ENCODE measurements at places on chromosomes 7 and 10.

DNA sequence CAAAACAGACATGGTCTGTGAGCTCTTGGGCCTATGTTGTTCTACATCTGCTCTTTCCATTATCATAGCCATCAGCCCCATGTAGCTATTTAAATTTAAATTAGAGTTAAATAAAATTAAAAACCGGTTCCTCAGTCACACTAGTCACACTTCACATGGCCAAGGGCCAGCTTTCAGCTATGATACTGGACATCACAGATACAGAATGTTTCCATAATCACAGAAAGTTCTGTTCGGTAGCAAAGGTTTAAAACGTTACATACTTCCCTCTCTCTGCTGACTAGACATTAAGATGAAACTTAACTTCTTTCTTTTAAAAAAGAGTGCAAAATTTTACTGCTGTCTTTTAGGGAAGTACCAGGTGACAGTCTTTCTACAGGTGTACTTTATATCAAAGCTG lies 43.0 kb downstream of the SRPK2 start:
- DNase-seq, result no peak

- no peak for DNase-seq
These were observed 42.9 kb downstream of the RGS10 start for GRCh38 chr10:119499677-119500002.

DNA sequence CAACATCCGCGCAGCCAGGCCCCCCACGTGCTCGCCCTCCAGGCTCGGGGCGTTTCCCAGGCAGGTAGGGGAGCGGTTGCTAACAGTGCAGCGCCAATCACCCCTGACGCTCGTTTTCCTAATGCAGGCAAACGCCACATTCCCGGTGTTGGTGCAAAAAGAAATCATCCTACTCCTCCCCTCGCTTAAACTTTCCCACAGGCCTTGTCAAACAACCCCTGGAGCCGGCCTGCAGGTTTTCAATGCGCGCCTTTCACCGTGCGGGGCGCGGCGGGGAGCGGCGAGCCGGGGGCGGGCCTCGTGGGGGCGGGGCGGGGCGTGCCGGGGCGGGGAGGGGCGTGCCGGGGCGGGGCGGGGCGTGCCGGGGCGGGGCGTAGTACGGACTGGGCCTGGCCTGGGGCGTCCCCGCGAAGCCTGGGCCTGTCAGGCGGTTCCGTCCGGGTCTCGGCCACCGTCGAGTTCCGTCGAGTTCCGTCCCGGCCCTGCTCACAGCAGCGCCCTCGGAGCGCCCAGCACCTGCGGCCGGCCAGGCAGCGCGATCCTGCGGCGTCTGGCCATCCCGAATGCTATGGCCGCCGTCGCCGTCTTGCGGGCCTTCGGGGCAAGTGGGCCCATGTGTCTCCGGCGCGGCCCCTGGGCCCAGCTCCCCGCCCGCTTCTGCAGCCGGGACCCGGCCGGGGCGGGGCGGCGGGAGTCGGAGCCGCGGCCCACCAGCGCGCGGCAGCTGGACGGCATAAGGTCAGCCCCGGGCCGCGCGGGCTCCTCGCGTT lies at the start of gene ECHDC3:
Gene ECHDC3 (plus strand): TSS at position 374 of the 770 bp plus-strand sequence. CDS start 195 bp downstream, at position 569.
- DNase-seq, result peak; percentile 88

DNA sequence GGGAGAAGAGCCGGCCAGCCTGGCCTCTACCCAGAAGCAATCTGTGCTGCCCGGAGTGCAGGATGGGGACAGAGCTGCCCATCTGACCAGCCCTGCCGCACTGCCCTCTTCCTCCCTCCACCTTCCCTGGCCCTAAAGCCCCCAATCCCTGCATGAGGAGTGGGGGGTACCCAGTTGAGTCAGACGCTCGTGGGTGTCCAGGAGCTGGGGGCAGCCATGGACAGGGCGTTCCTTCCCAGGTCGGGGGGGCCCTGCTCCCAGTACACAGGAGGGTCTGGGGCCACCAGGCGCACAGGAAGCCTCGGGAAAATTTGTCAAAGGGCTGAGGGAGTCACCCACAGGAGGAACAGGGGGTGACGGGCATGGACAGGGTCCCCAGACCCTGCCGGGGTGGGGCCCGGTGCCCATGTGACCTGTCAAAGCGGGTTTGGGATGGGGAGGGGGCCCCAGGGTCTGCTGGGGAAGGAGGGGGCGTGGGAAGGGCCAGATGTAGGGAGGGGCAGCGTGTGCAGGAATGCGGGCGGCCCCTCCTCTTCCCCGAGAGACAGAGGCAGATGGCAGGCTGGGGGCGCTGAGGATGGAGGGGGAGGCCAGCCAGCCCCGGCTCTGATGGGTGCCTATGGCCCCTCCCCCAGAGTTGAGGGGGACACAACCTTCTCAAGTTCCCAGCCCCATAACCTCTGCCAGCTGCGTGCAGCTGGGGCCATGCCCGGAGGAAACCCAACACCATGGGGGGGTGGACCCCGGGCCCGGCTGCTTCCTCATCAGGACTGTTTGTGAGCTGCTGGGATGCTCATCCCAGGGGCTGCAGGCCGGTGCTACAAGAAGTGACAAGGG lies 21.5 kb upstream of the GRIFIN start:
- DNase-seq, result no peak

DNA sequence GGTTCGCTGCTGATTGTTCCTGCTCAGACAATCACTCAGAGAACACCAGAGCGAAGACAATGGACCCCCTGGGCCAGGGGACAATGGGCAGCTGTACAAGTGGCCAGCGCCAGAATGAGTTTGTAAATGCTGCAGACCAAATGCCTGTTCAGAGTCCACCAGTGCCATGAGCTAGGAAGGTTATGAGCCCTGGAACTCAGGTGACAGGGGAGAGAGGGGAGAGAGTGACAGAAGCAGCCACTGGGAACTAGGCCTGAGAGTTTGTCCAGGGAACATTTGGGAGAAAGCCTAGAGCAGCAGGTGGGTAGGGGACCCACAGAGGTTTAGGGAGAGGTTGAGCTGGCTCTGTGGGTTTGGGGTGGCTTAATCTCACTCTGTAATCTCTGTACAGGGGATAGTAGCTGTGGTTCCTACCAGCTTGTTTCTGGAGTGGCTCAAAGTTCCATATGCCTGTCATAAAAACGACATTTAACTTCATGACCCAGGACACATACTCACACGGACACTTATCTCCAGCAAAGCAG lies 60.4 kb downstream of the C10orf105 start:
- no peak for DNase-seq

- DNase-seq, result no peak
These were observed at the start of gene PLA2G12B for GRCh38 chr10:72954596-72955554. TSS of gene PLA2G12B (minus strand) at chr10:72954806. CDS start at chr10:72954685, 121 bp downstream.

GRCh38 chr7:130708001-130708400 lies 21.7 kb upstream of the TSGA13 start:
- no peak for DNase-seq

- no peak for DNase-seq
These were observed 3.3 kb downstream of the CDHR1 start for GRCh38 chr10:84197643-84198042.

GRCh38 chr10:33152146-33152545 lies 182.3 kb downstream of the NRP1 start:
- DNase-seq, result no peak

DNA sequence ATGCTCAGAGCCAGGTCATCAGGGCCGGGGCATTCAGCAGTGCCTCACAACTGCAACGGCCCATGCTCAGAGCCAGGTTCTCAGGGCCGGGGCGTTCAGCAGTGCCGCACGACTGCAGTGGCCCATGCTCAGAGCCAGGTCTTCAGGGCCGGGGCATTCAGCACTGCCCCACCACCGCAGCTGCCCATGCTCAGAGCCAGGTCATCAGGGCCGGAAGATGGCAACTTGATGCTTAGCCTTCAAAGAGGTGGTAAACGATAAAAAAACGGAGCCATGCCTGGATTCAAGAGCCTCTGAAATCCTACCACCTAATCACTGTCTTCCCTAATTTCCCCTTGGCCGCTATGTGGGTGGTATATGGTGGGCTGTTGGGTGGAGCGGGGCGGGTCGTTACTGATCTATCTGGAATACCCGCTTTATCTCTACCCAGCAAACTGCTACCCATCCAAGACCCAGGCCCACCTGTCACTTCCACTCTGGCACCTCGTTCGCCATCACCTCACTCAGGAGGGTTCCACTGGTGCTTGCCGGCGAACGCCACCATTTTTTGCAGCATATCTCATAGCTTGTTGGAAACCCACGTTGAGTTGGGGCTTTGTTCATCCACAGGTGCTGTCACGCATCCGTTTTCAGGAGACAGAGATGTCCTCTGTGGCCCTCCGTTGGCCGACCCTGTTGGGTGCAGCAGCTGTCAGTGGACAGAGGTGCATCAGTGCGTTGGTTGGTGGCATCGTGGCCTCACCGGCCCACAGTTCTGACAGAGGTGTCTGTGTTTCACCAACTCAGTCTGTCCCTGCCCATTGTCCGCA lies 221.1 kb downstream of the EBF3 start:
- no peak for DNase-seq

GRCh38 chr7:68911754-68912153 lies 686.5 kb upstream of the AUTS2 start:
- DNase-seq, result no peak

- DNase-seq, result no peak
These were observed at the start of gene ADCYAP1R1 for GRCh38 chr7:31051598-31052486. TSS of gene ADCYAP1R1 (plus strand) at chr7:31052308. CDS start at chr7:31063265, 10,957 bp downstream.

GRCh38 chr7:144386741-144387140 lies 16.8 kb downstream of the NOBOX start:
- no peak for DNase-seq
